ENCODE measurements at places on chromosomes 2 and 18.

DNA sequence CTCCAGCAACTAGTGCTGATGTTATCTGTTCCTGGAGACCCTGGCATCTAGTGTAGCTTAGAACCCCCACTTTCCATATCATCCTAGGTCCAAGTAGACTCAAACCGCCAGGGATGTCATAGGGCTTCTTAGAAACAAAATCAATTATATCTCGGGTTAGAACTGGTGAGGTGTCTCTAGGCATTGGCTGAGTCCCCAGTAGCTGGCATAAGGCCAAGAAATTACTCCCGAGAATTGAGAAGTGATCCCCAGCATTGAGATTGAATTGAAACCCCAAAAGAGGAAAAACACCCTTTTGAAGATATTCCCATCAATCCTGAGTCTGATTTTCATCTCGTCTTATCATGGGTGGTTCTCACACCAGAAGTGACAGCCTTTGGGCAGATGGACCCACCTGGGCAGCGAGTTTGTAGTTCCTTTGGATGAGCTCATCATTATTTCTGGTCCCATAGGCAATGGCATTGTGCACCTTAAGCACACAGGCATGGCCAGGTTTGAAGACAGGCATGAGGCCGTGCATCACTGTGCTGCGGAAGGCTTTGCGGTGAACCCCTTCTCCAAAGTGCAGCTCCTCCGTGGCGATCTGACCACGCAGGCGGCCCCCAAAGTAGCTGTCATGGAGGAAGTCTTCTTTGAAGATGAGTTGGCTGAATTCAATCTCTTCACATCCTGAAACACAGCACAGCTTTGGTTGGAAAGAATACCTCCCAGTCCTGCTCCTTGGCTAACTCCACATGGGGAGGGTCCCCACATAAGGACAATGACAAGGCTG, 112.2 kb downstream of the ALPK2 start:
- DNase-seq = no peak

- DNase-seq = no peak
Measured at GRCh38 chr2:127086990-127087790, 19.8 kb downstream of the BIN1 start.

GRCh38 chr2:210503001-210503623, 26.6 kb upstream of the LANCL1 start:
- peak; percentile 49 for DNase-seq

DNA sequence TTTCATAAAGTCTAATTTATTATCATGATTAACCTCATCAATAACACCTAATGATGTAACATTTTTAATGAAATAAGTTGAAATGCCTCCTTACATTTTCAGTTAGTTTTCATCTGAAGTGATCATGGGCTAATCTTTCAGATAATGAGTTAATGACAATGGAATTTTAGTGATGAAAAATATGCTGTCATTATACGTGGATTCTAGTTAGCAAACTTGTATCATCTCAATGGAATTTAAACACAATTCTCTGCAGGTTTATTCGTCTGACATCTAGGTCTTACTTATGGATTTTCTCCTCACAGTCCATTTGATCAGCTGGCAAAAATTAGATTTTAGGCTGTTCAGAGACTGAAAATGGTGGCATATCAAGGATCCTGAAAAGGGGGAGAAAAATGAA, 885.0 kb downstream of the SLC4A3 start:
- no peak for DNase-seq

- peak; percentile 44 for DNase-seq
Measured at GRCh38 chr18:26383454-26384270, 157.4 kb downstream of the TAF4B start.
